ENCODE measurements at places on chromosomes 13 and 19.

DNA sequence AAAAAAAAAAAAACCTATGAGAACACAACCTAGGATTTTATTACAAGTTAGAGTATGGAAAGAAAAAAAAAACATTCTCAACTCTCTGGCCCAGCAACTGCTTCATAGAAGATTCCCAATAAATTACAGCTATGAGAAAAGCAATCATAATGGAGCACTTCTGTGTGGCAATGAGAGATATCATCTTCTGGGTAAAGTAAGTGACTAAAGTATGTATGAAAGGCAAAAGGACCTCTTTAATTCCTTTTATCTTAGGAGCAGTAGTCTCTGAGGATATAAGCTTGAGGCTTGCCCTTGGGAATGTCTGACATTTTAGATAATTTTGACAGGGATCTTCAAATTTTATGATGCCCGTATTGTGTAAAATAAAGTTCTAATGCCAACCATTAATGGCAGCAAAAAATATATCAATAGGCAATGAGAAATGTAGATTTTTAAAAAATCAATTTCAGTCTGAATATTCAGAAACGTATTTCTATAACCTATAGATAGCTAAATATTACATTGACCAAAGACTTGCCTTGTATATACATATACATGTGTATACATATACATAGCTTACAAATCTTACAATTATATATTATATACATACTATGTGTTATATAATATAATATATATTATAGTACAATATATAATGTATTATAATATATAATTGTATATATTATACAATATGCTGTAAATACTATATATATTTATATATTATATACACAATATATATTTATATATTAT, 823.9 kb upstream of the SLITRK1 start:
- no peak for DNase-seq

- peak; percentile 17 for DNase-seq
Observed at GRCh38 chr19:8240274-8241229, 31.4 kb downstream of the CERS4 start.

GRCh38 chr13:46587807-46588418, 34.9 kb downstream of the LRCH1 start:
- no peak for DNase-seq

GRCh38 chr19:3613818-3614661, 7.4 kb upstream of the TBXA2R start:
- no peak for DNase-seq

DNA sequence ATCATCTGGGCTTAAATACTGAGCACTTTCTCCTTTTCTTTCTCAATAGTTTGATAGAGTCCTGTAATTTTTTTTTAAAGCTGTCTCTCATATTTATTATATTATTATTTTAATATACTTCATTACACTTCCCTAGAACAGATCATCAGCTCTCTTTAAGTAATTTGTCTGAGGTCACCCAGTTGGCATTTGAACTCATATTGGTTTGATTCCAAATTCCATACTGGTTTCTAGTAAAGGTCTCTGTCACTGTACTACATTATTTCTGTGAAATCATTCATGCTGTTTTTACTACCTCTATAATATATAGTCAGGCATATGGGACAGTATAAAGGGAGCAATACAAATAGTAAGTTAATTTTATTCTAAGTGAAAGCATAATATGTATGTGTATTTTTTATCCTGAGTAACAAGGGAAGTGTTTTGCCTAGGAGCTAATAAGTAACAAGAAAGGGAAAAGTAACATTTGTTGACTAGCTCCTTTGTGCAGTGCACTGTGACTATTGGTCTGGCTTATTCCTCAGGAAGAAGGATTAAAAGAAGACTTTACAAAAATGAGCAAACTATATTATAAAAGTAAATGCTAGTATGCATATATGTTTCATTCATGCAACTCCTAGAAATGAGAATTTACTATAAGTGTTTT, 14.3 kb downstream of the LPAR6 start:
- DNase-seq, result no peak

GRCh38 chr19:13211426-13212308, 61.5 kb downstream of the IER2 start:
- DNase-seq, result no peak

DNA sequence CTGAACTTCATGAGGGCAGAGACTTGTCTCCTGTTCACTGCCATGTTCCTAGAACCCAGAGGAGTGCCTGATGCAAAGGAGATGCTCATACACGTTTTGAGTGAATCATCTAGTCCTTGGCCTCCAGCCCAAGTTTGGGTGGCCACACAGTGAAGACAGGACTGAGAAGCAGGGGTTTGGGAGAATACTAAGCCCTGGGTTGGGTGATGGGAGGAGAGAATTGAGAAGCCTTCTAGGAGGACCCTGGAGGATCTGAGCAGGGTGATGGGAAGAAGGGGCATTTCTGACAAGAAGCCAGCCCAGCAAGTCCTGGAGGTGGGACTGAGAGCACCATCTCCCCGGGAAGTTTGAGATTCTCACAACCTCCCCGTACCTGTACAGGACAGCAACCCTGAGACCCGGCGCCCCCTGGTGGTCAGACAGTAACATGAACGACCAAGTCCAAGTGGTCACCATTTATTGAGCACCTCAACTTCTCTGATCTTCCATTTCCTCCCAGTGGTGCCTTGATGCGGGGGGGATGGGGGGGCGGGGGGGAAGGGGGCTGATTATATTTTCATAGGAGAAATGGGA, 11.0 kb downstream of the CTU1 start:
- DNase-seq, result peak; percentile 28

DNA sequence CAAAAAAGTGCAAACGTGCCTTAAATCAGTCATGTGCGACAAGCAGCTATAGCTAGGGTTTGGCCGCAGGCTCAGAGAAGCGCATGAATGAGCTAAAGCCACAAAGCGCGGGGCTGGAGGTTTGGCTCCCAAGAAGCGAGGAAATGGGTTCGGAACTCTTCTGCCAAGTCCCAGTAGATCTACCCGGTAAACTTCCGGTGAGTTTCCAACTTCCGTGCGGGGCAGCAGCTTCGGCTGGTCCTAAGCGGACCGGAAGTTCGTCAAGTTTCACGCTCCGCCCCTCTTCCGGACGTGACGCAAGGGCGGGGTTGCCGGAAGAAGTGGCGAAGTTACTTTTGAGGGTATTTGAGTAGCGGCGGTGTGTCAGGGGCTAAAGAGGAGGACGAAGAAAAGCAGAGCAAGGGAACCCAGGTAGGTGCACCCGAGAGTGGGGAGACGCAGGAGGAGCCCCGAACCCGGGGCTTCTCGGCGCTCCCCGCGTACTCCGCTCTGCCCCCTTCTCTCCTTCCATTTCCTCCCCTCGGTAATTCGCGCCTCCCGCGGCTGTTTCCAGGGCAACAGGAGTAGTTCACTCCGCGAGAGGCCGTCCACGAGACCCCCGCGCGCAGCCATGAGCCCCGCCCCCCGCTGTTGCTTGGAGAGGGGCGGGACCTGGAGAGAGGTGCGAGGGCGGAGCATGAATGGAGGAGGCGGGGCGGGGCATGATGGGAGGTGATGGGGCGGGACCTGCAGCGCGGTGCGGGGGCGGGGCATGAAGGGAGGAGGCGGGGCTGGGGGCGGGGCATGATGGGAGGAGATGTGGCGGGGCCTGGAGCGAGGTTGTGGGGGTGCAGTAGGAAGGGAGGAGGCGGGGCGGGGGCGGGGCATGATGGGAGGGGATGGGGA, at the start of gene NR1H2:
TSS of gene NR1H2 (plus strand) at position 292 of the 885 bp plus-strand sequence. CDS start 1,149 bp downstream, outside the sequence.
- peak; percentile 90 for DNase-seq

DNA sequence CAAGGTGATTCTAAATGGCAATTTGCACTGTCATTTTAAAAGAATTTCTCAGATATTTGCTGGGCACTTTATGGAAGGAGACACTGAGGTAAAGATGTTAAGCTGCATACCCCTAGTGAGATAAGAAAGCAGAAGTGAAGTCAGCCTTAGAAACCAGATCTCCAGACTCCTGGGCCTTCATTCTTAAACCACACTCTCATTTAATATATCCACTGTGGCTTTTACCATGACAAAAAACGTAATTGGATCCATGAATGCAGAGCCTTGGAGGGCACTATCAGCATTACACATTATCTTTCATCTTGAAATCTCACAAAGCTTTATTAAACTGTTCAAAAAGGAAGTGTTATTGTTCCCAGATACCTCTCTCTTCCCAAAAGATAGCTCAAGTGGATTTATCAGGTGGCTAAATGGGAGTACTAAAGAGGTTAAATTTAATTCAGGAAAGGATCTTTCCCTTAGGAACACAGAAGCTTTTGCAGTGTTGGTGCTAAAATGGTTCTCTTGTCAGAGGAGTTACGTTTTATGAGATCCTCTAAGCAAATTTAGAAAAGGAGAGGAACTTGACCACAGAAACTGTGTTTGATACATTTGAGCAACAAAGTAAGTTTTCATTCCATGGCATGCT, 1060.4 kb downstream of the EFNB2 start:
- no peak for DNase-seq

DNA sequence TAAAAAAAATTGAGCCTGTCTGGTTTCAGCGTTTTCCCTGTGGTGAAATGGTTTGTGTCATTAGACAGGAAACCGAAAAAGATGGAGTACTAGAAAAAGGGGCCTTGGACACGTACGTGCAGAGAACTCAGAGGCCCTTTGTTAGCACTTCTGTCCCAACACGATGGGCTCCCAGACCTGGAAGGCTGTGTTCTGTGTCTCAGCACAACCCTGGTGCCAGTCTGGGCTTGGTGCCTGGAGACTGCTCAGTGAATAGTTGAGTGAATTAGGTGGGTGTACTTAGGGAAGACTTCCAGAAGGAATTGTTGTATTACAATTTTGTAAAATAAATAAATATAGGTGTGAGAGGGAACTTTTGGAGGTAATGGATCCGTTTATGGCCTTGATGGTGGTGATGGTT, 8.7 kb downstream of the ZNF71 start:
- no peak for DNase-seq

- DNase-seq, result no peak
Observed at GRCh38 chr13:83048419-83048818, 833.9 kb downstream of the SLITRK1 start.

GRCh38 chr19:18446811-18447359, 9.0 kb upstream of the ISYNA1 start:
- DNase-seq, result no peak

DNA sequence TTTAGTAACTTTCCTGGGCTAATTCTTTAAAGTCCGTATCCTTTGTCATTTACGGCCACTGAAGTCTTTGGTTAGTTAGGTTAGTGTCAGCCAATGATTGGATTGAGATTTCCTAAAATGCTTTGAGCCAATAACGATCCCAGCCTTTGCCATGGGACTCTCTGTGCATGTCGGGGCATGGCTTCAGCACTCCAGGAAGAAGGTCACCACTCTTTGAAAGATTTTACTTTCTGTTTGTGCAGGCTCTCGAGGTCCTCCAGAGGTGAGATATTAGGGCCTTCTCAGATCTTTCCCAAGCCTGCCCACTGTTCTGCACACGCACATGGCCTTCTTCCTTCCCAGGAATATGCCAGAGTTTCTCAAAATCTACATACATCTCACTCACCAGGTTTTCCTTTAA, 153.7 kb upstream of the ARGLU1 start:
- no peak for DNase-seq

DNA sequence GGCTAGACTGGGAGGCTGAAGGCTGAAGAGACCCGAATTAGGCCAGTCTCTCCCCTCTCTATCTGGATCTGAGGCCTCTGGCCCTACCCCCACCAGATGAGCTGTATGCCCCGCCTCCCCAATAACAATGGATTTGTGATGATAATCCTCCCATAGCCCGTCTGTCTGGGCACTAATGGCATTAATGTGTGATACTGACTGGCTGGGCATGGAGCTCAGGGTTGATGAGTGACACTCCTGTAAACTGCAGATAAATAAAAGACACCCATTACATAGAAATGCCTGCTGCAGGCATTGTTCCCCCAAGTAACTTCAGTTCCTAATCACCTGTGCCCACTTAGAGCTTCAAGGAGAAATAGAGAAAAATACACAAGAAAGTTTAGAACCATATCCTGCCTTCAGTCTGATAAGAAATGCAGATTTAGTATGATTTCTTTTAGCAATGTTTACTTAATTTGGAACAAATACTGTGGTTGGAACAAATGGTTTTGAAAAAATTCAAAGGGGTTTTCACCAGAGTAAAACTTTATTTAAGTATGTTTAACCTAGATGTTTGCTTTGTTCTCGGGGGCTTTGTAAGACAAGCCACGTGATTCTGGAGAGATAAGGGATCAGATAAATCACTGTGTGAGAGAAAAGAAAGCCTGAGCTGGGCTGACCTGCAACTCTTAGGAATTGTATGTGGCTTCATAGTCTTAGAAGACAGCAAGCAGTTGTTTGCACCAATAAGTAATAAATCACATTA, 60.3 kb downstream of the TNFRSF19 start:
- DNase-seq, result no peak

DNA sequence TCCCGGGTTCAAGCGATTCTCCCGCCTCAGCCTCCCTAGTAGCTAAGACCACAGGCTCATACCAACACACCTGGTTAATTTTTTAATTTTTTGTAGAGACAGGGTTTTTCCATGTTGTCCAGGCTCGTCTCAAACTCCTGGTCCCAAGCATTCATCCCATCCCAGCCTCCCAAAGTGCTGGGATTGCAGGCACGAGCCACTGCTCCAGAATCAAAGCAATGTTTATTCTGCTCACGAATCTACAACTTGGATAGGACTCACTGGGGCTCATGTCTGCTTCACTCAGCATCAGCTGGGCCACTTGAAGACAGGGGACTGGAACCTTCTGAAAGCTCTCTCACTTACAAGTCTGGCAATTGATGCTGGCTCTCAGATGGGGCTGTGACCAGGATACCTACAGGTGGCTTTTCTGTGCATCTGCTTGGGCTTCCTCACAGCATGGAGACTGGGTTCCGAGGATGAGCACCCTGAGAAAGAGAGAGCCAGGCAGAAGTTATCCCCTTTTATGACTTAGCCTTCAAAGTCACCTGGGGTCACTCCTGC, 8.2 kb upstream of the ZNF792 start:
- no peak for DNase-seq

- DNase-seq, result no peak
Observed at GRCh38 chr19:743168-743687, 7.7 kb upstream of the MISP start.

GRCh38 chr13:27450921-27451471, 632 bp upstream of the MTIF3 start:
- no peak for DNase-seq

DNA sequence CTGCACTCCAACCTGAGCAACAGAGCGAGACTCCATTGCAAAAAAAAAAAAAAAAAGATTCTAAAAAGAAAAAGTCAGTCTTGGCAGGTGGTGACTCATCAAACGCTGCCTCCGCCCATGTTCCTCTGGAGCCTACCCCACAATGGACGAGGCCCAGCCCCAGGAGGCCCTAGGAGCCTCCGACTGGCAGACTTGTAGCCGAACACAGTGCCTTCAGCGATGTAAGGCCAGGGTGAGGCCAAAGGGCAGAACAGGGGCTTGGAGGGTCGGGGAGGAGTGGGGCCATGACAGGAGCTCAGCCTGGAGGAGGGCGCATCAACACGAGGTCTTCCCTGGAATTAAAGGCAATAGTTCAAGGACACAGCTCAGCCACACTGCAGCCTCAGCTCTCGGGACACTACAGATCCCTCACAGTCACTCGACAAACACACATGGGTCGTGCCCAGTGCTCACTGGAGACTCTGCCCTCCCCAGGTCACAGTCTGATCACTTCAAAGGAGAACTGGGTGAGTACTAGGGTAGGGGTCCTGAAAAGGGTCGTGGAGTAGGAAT, 5.1 kb downstream of the USE1 start:
- DNase-seq, result no peak

GRCh38 chr19:4760285-4760650, 31.3 kb upstream of the FEM1A start:
- DNase-seq, result no peak

GRCh38 chr13:111491659-111492058, 171.2 kb downstream of the TEX29 start:
- DNase-seq, result no peak

GRCh38 chr13:31310356-31310755, 110.6 kb downstream of the B3GLCT start:
- DNase-seq, result no peak

GRCh38 chr19:33825556-33825955, 28.9 kb downstream of the KCTD15 start:
- DNase-seq, result no peak
